Sciatic nerve (tissue), 2 donors: ENCODE measurements at places on chromosomes 6 and 20. TPM values are rescaled to one million over a fixed set of nuclear protein-coding genes. Genes with fewer than 3 reads are reported as not detected.

EIF6 gene
- total RNA-seq: 66.9 TPM

GRCh38 chr6:157490611-157491269 lies 109.8 kb downstream of the ZDHHC14 start:
- DNase-seq: no peak

- DNase-seq: no peak
Observed at GRCh38 chr20:35947489-35947888, 6.8 kb downstream of the SCAND1 start.

GRCh38 chr6:169714178-169714577 lies 10.1 kb downstream of the PHF10 start:
- DNase-seq: no peak

THEMIS gene
- 1.3 TPM for total RNA-seq
